ENCODE measurements at places on chromosomes 5 and 9. TPM values are rescaled to one million over a fixed set of nuclear protein-coding genes. Genes with fewer than 3 reads are reported as not detected.

Gene PCDHGA9
- not detected for total RNA-seq

Gene IGIP
- 1.3 TPM for total RNA-seq

Gene ZDHHC11
- total RNA-seq = 5.5 TPM

Gene TAF11L13
- total RNA-seq = not detected

Gene SPATA6L
- 0.35 TPM for total RNA-seq

Gene FOXD4
- total RNA-seq = 0.16 TPM

Gene TYRP1
- total RNA-seq = not detected

Gene MVB12B
- 7.9 TPM for total RNA-seq

Gene GABRA6
- total RNA-seq = not detected

Gene OBP2B
- total RNA-seq = not detected

Gene SHOC1
- total RNA-seq = not detected

Gene AQP3
- 2.3 TPM for total RNA-seq

GRCh38 chr5:6736524-6737042 lies 23.4 kb downstream of the TENT4A start:
- DNase-seq = no peak

DNA sequence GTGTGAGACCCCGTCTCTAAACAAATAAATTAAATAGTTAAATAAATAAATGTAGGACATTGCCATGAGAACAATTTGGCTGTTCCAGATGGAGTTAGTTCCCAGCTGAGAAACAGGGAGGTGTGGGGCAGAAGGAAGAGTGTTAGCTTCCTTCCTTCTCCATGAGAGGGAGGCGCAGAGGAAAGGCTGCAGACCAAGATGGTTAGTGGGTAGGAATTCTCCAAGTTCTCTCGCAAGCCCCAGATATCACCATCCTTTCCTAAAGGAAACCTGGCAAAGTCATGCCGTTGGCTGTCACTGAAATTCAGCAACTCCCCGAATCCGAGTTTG lies 33.1 kb upstream of the RAB14 start:
- no peak for DNase-seq

DNA sequence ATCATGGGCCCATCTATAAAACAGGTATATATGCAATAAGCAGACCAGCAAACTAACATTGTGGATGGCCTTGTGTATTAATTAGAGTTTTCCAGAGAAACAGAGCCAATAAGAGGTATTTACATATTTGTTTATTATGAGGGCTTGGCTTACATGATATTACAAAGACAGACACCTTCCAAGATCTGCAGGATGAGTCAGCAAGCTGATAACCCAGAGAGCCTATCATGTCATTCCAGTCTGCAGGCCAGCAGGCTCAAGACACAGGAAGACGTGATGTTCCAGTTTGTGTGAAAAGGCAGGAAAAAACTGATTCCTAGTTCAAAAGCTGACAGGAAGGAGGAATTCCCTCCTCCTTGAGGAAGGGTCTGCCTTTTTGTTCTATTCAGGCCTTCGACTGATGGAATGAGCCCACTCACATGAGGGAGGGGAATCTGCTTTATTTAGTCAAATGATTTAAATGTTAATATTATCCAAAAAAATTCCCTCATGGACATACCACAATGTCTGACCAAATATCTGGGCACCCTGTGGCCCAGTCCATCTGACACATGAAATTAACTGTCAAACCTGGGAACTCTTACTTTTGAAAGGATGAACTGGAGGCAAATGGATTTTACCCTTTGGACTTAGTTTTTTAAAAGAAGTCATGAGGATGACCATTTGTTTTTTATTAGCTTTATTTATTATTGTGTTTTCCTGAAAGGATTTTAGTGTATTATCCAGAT lies 161.2 kb upstream of the CHD1 start:
- no peak for DNase-seq

DNA sequence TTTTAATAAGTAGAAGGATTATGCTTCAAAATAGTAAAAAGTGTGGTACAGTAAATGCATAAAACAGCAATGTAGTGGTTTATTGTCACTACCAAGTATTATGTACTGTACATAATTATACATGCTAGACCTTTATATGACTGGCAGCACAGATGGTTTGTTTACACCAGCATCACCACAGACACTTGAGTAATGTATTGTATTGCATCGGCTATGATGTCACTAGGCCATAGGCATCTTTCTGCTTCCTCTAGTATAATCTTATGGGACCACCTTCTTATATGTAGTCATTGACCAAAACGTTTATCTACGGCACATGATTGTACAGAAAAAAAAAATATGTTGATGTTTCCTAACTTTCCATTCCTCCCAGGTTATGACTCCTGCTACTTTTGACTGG lies 31.9 kb upstream of the SSBP2 start:
- DNase-seq = no peak

DNA sequence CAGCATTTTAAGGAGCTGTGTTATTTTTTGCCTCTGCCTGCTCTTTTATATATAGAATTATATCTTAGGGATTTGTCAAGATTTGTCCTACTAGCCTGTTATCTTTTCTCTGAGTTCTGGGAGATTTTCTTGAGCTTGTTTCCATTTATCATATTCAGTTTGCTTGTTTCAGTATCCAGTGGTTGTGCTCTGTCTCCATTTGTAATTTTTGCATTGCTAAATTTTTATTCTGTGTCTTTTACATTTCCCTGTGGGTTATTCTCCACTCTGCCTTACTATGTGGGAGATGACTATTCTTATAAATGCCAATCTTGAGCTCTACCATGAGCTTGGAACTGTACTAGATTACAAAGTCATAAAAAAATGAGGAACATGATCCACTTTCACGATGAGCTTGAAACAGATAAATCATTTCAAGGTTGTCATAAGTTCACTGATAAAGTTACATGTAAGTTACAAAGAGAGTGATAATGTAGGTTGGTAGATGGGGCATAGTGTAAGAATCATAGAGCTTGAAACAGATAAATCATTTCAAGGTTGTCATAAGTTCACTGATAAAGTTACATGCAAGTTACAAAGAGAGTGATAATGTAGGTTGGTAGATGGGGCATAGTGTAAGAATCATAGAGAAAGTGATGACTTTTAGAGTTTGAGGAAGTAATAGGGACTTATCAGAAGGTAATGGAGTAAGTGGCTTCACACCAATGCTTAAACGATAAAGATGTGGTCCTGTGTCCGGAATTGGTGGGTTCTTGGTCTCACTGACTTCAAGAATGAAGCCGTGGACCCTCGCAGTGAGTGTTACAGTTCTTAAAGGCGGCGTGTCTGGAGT lies 287.3 kb downstream of the ADGRV1 start:
- no peak for DNase-seq

- DNase-seq = no peak
These were observed 972.4 kb upstream of the ACO1 start for GRCh38 chr9:31412081-31412480.

DNA sequence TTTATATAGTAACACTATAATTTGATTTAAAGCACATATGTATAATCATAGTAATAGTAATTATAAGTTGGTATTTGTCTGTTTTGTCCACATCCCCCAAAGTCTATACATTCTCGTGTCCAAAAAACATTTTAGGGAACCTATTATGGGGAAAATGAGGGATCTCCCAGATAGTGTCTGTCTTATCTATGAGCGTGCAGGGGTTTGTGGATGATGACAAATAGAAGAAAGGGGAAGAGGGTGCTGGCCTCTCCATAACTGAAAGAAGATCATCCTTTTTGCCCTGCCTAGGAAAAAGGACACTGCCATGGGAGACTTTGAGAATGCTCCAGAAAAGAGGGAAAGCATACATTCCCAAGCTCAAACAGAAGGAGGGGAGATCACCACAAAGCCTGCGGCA lies 45.3 kb downstream of the C5orf22 start:
- DNase-seq = no peak

GRCh38 chr9:77907585-77907984 lies 124.0 kb downstream of the GNAQ start:
- DNase-seq = no peak

- DNase-seq = no peak
These were observed 186.0 kb downstream of the NXNL2 start for GRCh38 chr9:88721025-88721424.

GRCh38 chr5:69138766-69139165 lies 28.2 kb upstream of the CCNB1 start:
- no peak for DNase-seq

GRCh38 chr5:15601274-15601673 lies 101.3 kb downstream of the FBXL7 start:
- DNase-seq = no peak

- no peak for DNase-seq
These were observed at the start of gene LPAR1 for GRCh38 chr9:111038331-111039230. Gene LPAR1 (minus strand): TSS chr9:111038470. CDS start chr9:110972117, 66,353 bp downstream.

DNA sequence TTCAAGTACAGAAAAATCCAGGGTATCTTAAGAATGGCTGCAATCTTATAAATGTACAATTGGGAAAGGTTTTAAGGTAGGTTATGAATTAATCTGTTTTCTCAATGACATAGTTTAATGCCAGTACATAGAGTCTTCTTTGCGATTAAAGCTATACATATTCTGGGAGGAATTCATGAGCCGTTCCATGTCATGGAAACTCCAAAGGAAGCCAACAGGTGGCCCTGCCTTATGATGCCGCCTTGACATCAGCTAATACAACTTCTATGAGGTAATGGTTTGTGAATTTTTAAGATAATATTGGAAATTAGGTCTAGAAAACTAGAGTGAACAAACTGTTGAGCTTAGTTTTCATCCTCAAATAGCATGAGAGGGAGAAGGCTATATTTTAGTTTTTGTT lies 713.4 kb downstream of the EFNA5 start:
- DNase-seq = no peak

DNA sequence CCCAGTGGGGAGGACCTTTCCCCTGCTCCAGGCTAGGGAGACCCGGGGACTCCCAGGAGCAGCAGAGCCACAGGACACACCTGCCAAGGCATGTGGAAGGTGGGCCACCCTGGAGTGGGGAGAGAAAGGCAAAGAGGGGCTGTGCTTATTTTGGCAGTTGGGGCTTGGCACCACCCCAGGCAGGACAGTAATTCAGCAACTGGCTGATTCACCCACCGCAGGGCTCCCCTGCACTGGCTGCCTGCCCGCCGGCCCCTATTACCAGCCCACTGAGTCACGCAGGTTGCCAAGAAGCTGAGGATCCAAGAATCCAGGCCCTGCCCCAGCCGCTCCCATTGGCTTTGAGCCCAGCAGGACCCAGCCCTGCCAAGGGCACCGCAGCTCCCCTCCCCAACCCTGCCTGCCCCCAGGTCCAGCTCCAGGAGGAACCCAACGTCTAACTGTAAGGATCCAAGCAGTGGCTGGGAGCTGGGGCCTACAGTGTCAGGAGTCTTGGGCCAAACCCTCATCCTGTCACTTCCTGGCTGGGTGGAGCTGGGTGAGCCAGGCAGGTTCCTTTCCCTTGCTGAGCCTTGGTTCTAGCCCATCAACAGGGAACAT lies 14.2 kb upstream of the RALGDS start:
- DNase-seq = peak; percentile 61

DNA sequence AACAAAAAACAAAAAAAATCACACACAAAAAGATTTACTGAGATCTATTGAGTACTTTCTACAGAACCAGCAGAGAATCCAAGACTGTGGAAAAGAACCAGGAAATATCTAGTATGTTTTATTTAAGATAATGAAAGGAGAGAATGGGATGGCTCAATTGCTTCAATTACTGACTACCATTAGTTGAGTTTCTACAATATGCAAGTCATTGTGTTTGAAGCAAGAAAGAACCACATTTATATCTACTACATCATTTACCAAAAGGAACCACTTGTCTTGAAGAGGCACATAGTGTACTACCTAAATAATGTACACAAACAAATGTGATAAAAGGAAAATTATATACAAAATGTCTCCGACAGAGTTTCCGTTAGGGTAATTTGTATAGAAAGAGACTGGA lies 325.9 kb upstream of the TNC start:
- no peak for DNase-seq

DNA sequence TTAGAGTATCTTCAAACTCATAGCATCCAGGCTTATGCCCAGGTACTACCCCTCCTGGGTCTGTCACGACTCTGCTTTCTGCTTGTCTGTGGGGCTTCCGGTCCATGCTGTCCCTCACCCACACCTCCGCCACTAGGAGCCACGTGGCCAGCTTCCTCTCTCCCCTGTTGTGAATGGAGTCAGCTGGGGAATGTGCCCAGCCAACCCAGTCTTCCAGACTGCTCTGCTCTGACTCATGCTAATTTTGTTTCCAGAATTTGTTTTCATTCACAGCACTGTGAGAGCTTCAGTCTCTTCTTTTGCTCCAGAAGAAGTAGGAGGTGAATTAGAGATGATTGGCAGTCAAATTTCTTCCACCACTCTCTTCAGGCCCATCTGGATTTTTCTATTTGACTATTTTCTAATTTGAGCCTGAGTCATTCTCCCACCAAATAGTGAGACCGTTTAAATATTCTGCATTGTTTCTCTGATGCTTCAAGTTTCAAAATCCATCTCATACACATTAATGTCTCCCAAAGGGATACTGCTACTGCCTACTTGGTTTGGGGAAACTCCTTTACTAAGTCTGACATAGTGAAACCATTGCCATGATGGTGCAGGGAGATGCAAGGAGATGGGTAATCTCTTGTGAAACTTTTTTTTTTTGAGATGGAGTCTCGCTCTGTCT lies 424.1 kb upstream of the KIF2A start:
- DNase-seq = no peak

- no peak for DNase-seq
These were observed 31.4 kb upstream of the ERAP1 start for GRCh38 chr5:96839071-96839592.

GRCh38 chr5:163458778-163459385 lies 1.0 kb downstream of the NUDCD2 start:
- no peak for DNase-seq

DNA sequence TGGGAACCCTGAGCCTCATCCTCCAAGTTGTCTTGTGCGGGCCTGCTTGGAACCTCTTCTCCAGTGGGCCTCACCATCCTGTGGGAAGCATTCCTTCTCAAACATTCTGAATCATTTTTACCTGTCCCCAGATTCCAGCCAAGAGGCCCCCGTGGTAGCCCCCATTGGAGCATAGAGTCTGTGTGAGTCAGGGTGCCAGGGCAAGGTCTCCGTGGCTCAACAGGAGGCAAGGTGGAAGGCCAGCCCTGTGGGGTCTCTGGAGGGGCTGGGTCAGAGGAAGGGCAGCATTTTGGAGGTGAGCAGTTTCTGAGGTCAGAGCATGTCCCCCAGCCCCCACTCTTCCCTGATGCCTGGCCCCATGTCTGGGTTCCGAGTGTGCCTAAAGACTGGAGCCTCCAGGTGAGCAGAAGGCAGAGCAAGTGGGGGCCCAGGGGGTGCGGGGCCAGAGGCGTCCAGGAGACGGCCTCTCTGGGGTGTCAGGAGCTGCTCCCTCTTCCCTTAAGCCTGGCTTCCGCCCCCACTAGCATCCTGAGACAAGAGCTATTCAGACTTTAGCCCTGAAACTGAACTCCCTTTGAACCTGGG lies 2.1 kb downstream of the CACNA1B start:
- DNase-seq = no peak

Data from activated naive CD8-positive, alpha-beta T cell treated with anti-CD3 and anti-CD28 coated beads for 36 hours (primary cell).